Left cardiac atrium (tissue), 4 donors: ENCODE measurements at places on chromosomes 12 and 14. TPM values are rescaled to one million over a fixed set of nuclear protein-coding genes. Genes with fewer than 3 reads are reported as not detected.

ENDOU gene
- 0.68 TPM for total RNA-seq

IL26 gene
- total RNA-seq, result not detected

DNA sequence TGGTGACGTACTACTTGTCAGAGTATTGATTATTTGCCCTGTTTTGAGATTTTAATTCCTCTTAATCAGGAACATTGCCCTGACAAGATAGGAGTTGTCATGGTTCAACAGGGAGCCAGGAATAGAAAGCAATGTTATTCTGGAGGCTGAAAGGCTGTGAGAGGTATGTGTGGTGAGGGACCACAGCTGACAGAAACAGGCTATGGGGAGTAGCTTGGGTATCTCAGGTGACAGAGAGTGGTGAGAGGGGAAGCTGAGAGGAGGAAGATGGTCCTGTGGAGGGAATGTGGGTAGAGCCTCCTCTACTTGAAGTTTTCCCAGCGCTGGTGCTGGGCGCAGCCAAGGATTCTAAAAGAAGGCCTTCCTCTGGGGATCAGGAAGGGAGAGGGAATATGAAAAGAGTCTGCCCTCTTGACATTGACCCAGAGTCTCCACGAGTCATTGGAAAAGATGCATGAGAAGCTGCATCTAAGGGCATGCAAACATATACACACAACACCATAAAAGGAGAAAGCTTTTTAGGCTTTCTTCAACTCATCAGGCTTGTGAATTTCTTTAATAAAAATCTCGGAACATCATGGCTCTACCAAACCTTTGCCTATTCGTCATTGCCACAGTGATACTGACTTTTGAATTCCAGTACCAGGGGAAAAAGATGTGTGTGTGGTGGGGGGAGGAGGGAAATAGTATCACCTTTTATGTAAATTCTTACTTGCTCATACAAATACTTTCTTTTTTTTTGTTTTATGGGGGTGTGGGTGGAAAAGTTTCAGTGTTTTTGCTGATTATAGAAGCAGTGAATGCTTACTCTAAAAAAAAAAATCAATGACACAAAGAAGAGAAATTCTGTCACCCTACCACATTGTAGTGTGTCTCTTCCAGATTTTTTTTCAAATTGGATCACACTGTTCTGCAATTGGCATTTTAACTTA lies 39.9 kb upstream of the DHRS7 start:
- no peak for DNase-seq

DNA sequence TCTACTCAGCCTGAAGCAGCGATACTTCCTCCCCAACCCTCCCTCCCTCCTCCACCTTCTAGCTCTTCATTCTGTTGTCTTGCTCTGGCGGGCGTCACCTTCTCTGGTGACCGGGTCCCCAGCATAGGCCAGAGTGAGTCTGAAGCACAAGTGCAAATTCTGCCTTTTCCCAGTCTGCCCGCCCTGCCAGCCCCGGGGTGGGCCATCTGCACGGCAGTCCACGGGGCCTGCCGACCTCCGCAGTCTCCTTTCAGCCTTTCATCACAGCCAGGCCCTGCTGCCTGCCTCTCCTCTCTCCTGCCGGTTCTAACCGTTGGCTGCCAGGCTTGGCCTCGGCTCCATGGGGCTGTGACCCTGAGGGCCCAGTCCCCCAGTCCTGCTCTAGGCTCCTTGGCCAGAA lies 58.7 kb downstream of the TESC start:
- DNase-seq, result no peak

DNA sequence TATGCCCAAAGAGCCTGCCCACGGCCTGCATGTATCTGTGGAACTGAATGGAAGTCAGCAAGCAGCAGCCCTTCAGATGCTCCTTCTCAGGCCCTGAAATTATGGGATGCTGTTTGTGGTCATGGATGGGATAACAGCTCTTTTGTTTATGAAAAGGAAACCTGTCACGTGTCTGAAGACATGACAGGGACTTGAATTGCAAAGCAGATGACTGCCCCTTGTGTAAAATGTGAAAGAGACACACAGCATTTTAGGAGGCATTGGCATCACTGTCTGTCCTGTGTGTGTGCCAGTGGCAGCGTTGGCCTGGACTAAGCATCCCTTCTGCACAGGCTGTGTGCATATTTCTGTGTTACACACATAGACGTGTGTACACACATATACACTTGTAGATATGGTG lies 192.1 kb downstream of the VRK1 start:
- DNase-seq, result no peak
